A549 treated with DMSO at 1 μM for 4 hours (cell line): ENCODE measurements at places on chromosomes 6 and 20. TPM values are rescaled to one million over a fixed set of nuclear protein-coding genes. Genes with fewer than 3 reads are reported as not detected.

TRIM40 gene
- not detected in 5 replicates for total RNA-seq

LAMA5 gene
- 250 to 425 TPM (median 380 TPM) in 5 replicates for total RNA-seq

TMEM151B gene
- 0.02 to 0.05 TPM (median 0.02 TPM) in 3 of 5 replicates, not detected in the others for total RNA-seq

AMD1 gene
- 130 to 162 TPM (median 146 TPM) in 5 replicates for total RNA-seq

CASS4 gene
- total RNA-seq: 0.05 to 0.06 TPM (median 0.06 TPM) in 3 of 5 replicates, not detected in the others

AIG1 gene
- 22.3 to 27.7 TPM (median 25.3 TPM) in 5 replicates for total RNA-seq

NKAPL gene
- total RNA-seq: not detected in 5 replicates

DZANK1 gene
- total RNA-seq: 2.8 to 3.2 TPM (median 2.8 TPM) in 5 replicates

FGD2 gene
- total RNA-seq: not detected in 5 replicates

HSPA12B gene
- 0.28 to 0.53 TPM (median 0.38 TPM) in 5 replicates for total RNA-seq

MDFI gene
- total RNA-seq: 0.61 to 1.0 TPM (median 0.82 TPM) in 5 replicates

SLC4A11 gene
- total RNA-seq: 5.3 to 7.2 TPM (median 6.2 TPM) in 5 replicates

CDSN gene
- total RNA-seq: not detected in 5 replicates
